Neural crest cell (in vitro differentiated cells): ENCODE measurements at places on chromosomes 7 and 10.

GRCh38 chr7:37128327-37129034 lies 320.2 kb downstream of the ELMO1 start:
- DNase-seq, result no peak

GRCh38 chr10:9301554-9301953 lies 1247.1 kb downstream of the GATA3 start:
- DNase-seq, result no peak

GRCh38 chr10:48606530-48607355 lies 1.9 kb upstream of the ARHGAP22 start:
- DNase-seq, result no peak

- no peak for DNase-seq
Observed at GRCh38 chr10:34137955-34138354, 677.1 kb downstream of the PARD3 start.

- DNase-seq, result no peak
Observed at GRCh38 chr7:76037310-76037709, 10.5 kb downstream of the STYXL1 start.
